ENCODE measurements at places on chromosomes 13 and 19.

- DNase-seq, result no peak
Observed at GRCh38 chr13:72384186-72384823, 343.1 kb downstream of the MZT1 start.

- DNase-seq, result no peak
Observed at GRCh38 chr19:23868630-23869029, 46.1 kb upstream of the ZNF726 start.

DNA sequence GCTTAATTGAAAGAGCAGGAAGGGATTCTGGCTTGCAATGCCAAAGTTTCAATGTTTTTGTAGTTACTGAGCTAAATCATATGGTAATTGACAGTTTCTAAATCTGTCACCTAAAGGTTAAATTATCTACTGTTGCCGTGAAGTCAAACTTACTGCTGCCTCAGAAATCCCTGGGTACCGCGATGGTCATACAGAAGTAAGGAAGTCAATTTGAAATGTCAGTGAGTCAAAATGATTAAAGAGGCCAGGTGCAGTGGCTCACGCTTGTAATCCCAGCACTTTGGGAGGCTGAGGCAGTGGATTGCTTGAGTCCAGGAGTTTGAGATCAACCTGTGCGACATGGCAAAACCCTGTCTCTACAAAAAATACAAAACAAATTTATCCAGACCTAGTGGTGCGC is 48.8 kb upstream of the TPM4 start:
- no peak for DNase-seq

GRCh38 chr19:44904426-44904994 is 1.1 kb upstream of the APOE start:
- DNase-seq, result no peak

- no peak for DNase-seq
Observed at GRCh38 chr13:64725492-64725891, 2504.6 kb downstream of the PCDH9 start.

GRCh38 chr19:31378404-31378803 is 29.2 kb upstream of the TSHZ3 start:
- peak; percentile 42 for DNase-seq

GRCh38 chr13:77584106-77584505 is 48.6 kb downstream of the SCEL start:
- no peak for DNase-seq

DNA sequence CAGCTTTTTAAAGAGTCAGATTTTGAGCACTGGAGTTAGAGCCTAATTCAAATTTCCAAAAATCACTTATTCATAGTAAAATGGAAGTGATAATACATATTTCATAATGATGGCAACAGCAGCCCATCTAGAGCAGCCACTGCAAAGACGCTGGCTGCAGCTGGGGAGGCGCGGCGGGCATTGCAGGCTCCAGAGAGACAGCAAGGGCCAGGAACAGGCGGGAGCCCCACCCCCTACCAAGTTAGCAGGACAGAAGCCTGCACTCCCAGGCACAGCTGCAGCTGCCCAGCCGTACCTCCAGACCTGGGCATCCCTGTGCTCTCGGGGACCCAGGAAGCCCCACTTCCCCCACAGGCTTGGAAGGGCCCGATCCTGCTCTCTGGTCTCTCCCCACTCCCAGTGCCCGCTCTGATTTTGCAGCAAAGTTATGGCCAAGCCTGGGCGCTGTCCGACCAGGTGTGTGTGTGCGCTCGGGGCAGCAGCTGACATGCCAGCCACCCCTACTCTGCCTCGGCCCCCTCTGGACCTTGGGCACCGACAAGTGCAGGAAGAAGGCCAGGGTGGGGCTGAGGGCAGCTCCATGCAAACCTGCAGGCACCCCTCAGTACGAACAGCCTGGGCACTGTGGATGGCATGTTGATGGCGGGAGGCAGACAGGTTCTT is 84.8 kb downstream of the SERP2 start:
- no peak for DNase-seq

GRCh38 chr19:10390652-10391286 is 10.4 kb upstream of the TYK2 start:
- DNase-seq, result peak; percentile 21

GRCh38 chr13:39496506-39496905 is 106.5 kb downstream of the LHFPL6 start:
- DNase-seq, result no peak

DNA sequence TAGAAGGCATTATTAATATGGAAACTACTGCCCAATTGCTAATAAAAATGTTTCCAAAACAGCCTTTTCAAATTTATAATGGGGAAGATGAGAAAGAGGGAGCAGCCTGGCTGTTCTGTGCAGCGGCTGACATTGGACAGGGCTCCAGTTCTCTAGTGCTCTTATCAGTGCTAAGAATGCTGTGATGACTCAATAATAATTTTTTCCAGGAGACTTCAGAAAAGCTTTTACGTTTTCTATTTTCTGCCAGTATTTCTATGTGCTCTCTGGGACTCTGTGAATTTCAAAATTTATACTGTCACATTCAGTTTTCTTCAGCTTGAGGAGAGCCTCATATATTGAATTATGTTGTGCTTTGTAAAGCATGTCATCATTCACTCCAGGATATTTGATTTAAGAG is 209.6 kb downstream of the VWA8 start:
- peak; percentile 63 for DNase-seq

DNA sequence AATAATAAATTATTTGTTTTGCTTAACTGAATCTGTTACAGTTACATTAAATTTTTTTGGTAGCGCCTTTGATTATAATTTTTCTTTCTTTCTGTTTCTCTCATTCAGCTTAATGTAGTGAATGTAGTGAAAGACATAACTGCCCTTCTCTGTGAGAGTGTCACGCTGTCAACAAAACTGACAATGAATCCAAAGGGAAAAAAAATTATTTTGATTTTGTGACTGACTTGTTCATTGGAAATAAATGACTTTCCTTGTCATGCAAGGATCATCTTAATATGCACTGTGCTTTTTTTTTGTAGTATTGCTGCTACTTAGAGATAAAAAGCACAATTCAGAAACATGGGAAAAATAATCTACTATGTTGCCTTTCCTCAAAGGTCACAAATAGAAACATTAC is 1196.4 kb downstream of the PCDH17 start:
- DNase-seq, result no peak

DNA sequence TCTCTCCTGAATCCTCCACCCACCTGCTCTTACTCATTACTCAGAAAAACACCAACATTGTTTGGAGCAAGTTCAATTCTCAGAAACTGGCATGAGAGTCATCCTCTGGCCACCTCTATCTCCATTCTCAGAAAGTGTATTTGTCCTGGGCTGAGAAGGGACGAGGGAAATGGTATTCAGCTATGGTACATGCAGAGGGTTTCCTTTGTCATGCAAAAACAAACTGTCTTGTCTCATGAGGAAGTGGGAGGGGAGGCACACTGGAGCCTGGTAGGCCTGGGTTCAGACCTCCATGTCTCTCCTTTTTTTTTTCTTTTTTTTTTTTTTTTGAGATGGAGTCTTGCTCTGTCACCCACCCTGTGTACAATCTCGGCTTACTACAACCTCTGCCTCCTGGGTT is 31.9 kb upstream of the LILRA2 start:
- DNase-seq, result no peak

- DNase-seq, result no peak
Observed at GRCh38 chr19:14089662-14090508, 666 bp downstream of the SAMD1 start.

DNA sequence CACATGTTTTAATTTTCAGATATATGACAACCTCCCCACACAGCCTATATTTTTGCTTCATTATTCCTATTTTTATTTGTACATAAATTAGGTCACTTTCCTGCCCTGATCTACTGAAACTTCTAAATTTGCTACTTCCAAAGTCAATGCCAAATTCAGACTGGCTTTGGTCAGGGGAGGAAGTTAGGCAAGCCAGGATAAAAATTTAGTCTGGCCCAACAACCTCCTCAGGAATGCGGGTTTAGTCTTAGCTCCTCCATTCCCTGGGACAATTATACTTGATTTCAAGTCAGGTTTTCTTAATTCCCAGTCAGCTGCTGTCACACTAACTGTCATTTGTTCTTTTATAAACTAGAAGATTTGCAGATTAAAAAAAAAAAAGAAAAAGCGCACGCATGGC is 84.3 kb downstream of the TM9SF2 start:
- no peak for DNase-seq

GRCh38 chr13:113371061-113371460 is 7.1 kb upstream of the GRTP1 start:
- DNase-seq, result no peak

DNA sequence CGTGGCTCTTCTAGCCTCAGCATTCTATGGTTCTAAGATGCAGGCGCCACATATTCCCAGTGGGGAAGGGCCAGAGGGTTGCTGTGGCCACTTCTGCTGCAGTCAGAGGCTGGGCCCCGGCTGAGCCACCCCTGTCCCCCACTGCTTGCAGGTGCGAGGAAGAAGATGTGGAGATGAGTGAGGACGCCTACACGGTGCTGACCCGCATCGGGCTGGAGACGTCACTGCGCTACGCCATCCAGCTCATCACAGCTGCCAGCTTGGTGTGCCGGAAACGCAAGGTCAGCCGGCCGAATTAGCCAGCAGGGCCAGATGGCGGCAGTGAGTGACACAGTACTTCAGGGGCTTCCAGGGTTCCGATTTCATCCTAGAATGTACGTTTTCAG is 2.0 kb downstream of the LHB start:
- DNase-seq, result no peak

DNA sequence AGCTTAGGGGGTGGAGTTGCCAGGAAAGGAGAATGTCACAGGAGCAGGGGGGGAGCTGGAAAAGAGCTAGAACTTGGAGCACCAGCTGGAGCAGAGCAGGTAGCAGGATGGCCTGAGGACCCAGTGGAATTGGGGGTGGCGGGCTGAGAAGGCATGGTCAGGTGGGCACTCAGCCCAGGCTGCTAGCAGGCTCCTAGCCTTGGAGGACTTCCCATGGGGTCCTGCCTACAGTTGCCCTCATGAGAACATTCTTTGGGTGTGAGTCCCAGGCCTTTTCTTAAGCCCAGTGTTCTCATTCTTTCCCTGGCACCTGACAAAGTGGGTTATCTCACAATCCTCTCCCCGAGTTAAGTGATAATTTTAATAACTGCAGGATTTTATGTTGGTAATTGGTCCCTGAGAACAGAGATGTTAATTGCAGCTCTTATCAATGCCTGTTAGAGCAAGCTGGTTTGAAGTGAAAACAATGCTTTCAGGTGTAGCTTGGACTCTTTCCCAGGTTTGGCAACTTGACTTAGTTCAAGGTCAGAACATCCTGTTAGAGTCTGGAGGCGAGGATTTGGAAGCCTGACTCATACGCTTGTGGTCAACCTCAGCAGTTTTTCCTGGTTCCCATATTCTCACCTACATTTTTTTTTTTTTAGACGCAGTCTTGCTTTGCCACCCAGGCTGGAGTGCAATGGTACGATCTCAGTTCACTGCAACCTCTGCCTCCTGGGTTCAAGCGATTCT is 18.1 kb upstream of the OLFM4 start:
- no peak for DNase-seq

DNA sequence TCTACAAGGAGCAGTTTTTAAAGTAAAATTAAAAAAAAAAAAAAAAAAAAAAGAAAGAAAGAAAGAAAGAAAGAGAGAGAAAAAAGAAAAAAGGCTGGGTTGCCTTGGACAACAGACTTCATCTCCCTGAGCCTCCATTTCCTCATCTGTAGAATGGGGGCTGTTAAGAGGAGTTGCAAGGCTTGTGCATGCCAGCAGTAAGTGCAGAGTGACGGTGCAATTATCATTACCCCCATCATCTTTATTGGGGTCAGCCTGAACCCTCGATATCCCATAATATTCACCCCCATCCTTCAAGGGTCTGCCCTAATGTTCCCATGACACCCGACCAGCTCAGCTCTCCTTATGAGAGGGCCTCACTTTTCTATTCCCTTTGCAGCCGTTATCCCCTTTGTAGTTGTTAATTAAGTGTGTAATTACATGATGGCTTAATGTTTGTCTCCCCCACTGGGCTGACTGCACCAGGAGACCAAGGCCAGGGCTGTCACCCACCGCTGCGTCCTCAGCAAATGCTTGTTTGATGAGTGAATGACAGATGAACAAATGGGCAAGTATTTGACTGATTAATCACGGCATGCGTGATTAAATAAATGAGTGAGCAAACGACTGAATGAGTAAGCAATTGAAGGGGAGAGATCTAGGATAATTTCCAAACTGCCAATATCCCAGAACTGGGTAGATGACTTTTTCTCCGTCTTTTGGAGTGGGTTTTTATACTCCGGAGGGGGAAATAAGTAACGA is 10.1 kb downstream of the FOSB start:
- DNase-seq, result peak; percentile 27

- DNase-seq, result no peak
Observed at GRCh38 chr13:112117258-112117954, 50.5 kb downstream of the SOX1 start.

GRCh38 chr13:79522583-79522982 is 41.6 kb downstream of the NDFIP2 start:
- no peak for DNase-seq

DNA sequence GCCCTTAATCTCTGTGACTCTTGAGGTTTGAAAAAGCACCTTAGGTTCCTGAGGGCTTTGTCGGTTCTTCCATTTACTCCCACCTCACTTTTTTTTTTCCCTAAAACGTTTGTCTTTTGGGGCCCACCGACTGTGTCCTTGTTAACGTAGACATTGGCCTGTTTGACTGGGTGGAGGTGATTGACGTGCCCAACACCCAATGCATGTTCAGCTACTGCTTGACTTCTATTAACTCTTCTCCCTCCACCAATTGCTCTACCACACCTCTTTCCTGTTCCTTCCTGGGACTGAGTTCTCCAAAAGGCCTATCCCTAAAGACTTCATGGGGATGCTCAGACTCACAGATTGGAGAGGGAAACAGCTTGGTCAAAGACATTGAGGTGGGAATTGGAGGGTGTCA is 17.3 kb downstream of the CKM start:
- no peak for DNase-seq

DNA sequence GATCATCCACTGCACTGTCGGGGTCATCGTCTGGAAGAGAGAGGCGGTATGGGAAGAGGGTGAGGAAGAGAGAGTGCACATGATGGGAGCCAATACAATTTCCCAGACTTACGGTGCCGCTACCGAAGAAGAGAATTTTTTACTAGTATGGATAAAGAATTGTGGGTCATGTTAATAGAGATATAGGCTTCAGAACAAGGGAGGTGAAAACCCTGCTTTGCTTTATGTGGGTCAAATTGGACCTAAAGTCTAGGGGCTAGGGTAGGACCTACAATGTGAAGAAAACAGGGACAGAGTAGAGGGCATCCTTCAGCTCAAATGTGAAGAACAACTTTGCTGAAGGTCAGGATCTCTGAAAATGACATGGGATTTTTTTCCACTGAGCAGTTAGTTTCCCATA is 29.9 kb downstream of the UNC13A start:
- no peak for DNase-seq

DNA sequence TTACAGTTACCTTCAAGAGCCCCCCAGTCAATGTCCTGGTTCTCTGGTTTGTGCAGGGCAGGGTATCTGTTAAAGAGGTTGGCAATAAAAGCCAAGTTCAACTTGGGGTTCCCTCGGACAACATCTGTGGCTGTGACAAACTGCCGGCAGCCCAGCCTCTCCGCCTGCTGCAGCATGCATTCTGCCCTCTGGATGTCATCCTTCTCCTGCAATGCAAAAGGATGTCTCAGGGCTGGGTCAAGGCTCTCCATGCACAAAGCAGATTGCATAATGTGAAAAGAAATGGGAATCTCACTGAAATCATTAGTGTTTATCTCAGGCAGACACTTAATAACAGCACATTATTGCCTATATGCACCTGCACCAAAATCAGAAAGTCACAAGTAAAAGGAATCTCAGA is 35.1 kb downstream of the LCP1 start:
- no peak for DNase-seq

- DNase-seq, result no peak
Observed at GRCh38 chr19:29753934-29754305, 38.9 kb upstream of the C19orf12 start.

- no peak for DNase-seq
Observed at GRCh38 chr13:19766591-19766990, 16.2 kb downstream of the PSPC1 start.
